ENCODE measurements at places on chromosomes 2 and 18.

GRCh38 chr2:188512456-188512855 lies 220.8 kb downstream of the GULP1 start:
- DNase-seq = no peak

- DNase-seq = no peak
These were observed 80.4 kb downstream of the MYOM1 start for GRCh38 chr18:3139406-3139805.

- DNase-seq = no peak
These were observed 100.3 kb upstream of the MSTN start for GRCh38 chr2:190162851-190163250.

- no peak for DNase-seq
These were observed 105.6 kb upstream of the FHL2 start for GRCh38 chr2:105504459-105504858.

DNA sequence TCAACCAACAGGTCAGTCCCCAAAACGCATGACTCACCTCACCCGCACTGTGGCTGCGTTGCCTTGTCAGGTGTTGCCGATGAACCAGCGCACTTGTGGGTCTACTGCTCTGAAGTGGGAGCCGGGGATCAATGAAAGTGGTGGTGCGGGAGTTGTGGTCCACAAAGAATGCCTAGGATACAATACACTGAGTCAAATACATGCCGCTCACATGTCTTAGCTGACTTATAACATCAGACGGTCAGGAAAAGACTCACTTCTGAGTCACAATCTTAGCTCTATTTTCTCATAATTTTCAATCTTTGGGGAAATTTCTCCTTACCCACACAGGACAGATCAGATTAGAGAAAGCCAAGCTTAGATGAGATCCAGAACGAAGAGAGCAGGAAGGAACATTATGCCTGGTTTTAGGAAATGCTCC lies 107.1 kb upstream of the STK17B start:
- no peak for DNase-seq

GRCh38 chr2:238081150-238081549 lies 19.0 kb upstream of the ESPNL start:
- DNase-seq = no peak

DNA sequence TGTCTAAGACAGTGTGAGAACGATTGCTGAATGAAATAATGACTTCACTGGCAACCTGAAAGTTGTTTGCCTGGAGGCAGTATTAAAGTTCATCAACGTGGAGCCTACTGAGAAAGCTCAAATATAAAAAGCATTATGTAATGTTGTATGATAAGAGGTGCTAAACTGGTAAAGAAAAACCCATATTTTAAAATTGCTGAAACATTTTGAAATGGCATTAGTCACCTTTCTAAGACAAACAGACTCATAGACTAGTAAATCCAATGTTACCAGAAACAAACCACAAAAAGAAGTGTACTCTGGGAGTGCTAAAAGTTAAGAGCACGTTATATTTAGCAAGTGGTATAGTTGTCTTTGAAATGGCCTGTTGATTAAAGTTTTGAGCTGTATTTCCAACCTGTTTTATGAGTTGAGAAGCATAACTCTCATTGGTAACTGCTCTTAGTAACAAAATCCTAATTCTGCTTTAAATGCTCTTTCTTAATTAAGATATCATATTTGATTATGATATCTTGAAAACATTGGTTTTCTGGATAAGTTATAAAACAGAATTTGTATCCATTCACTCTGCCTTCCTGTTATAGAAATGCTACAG lies 62.7 kb downstream of the CYP1B1 start:
- DNase-seq = no peak

- DNase-seq = no peak
These were observed 56.4 kb downstream of the RTP5 start for GRCh38 chr2:241925821-241926441.

- DNase-seq = no peak
These were observed 116.2 kb downstream of the TANC1 start for GRCh38 chr2:159084384-159085370.

DNA sequence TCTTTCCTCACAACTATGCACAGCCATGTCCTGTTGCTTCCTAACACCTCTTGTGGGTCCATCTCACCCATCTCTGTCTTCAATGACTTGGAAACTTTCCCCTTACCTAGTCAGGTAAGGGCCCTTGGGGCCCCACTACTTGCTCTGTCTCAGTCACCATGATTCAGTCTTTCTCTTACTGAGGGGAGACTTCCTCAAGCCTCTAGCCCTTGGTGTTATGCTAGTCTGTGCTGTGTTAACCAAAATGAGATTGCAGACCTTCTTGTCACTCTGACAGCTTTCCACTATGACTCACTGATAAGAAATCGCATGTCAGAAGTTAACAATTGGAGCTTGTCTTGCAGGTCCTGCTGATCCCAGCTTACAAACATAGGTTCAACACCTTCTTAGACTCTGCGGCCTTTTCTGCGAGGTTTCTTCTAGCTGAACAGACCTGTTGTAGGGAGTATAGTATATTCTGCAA lies 65.3 kb downstream of the WDR75 start:
- no peak for DNase-seq

GRCh38 chr18:79322441-79322840 lies 73.3 kb upstream of the NFATC1 start:
- DNase-seq = no peak

- DNase-seq = no peak
These were observed 819 bp downstream of the GRHL1 start for GRCh38 chr2:9952286-9952737.

DNA sequence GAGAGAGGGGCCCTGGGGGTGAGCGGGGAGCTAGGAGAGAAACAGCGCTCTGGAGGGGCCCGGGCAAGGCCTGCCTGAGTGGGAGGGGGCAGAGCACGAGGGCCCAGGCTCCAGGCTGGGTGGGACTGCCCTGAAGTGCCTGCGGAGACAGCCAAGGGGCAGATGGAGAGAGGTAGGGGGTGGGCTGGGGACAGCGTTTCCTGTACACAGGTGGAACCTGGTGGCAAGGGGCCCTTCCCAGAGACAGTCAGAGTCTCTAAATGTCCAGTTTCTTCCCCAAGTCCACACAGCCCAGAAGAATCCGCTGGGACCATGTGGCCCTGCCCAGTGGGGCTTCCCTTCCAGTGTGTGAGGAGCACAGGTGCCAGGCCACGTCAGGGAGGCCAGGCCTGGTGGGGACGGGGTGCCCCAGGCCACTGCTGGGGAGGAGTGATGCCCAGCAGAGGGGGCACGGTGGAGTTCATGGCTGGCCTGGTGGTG lies 1.7 kb upstream of the GPR35 start:
- no peak for DNase-seq

GRCh38 chr18:76757335-76757734 lies 65.0 kb upstream of the ZNF236 start:
- no peak for DNase-seq

GRCh38 chr2:23363831-23364230 lies 21.1 kb upstream of the KLHL29 start:
- no peak for DNase-seq

GRCh38 chr2:205138735-205139134 lies 543.6 kb upstream of the NRP2 start:
- no peak for DNase-seq

All from CD4-positive, alpha-beta T cell treated with Interleukin-17A for 1 hour (primary cell).